ENCODE measurements at places on chromosomes 1 and 21.

- no peak for DNase-seq
Observed at GRCh38 chr1:203136409-203137042, 9.0 kb downstream of the ADORA1 start.

DNA sequence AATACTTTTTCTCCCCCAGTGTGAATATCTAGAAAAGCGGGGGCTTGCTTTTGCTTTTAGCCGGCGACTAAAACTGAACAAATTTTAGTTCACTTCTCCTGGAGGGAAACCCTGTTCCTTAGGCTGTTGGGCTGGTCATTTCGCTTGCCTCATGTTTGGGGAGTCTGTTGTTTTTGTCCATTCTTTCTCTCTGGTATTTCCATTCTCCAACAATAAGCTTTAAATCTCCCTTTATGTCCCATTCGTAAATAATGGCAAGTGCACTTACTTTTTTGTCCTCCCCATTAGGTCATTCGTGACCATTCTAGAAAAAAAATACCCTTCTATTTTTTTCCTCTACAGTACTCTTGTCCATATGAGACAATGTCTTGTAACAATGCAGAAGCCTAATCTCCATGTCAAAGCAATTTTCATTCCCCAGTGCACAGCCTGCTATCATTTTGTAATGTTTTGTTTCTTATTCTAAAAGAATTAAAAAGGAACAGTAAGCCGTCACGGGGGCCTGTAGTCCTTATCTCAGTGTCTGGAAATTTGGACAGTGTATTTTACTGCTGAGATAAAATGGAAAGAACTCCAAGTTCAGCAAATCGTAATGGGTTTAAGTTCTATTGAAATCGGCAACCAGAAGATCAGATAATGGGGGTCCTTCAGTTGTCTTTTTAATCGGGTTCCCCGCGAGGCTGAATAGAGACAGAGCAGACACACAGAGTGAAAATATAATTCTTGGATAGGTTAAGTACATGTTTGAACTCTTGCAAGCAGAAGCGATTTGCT, 21.8 kb downstream of the PROX1 start:
- no peak for DNase-seq

GRCh38 chr21:25759573-25759972, 24.8 kb downstream of the GABPA start:
- DNase-seq: no peak

GRCh38 chr1:5904551-5904950, 87.7 kb downstream of the NPHP4 start:
- DNase-seq: no peak

DNA sequence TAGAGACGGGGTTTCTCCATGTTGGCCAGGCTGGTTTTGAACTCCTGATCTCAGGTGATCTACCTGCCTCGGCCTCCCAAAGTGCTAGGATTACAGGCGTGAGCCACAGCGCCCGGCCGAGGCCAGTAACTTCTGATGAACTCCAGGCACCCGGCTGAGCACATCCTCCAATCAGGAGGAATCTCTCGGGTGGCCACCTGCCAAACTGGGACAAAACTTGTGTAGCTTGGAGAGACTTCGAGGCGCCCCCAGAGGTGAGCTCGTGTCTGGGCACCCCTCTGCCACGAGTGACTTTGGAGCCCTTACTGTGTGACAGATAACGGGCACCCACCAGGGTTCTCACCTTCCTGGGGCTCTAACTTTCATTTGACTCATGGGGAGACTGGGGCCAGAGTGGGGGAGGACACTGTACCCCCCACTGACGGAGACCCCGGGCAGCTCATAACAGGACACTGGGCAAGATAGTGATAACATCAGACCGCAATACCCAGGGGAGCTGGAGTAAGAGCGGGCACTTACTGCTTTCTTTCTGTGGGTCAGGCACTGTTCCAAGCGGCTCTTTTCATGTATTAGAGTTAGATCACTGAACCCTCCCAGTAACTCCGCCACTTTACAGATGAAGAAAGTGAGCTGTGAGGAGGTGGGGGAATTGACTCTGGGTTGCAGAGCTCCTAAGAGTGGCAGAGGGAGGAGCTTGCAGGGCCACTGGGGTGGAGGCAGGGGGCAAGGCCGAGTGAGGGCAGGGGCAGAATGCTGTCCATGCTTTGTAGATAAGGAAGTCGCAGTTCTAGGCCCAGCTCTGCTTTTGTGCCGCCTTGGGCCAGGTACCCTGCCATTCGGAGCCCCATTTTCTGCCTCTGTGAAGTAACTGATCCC, 1.9 kb upstream of the PADI2 start:
- DNase-seq: no peak

DNA sequence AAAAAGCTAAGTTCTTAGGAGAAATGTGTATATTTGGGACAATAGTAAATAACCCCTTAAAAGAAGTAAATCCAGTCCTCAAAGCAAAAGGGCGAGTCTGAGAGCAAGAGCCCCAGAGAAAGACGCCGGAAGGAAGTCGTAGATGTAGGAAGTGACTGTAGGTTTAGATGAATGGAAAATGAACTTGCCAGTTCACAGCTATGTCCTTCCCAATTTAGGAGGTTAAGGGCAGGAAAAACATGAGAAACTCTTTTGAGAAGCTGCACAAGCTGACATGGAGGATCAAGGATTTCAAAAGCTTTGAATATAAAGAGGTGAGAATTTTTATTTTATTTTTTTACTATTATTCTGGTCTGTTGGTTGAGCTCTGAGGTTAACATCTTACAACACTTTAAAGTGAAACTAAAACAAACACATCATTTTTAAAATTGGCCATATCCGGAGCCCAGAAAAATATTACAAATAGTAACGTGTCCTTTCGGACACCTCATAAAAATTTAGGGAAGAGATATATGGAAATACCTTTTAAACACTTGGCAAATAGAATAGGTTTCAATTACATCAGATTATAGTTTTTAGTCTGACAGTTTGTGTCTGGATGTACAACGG, 1178.6 kb downstream of the MRPL39 start:
- DNase-seq: no peak

DNA sequence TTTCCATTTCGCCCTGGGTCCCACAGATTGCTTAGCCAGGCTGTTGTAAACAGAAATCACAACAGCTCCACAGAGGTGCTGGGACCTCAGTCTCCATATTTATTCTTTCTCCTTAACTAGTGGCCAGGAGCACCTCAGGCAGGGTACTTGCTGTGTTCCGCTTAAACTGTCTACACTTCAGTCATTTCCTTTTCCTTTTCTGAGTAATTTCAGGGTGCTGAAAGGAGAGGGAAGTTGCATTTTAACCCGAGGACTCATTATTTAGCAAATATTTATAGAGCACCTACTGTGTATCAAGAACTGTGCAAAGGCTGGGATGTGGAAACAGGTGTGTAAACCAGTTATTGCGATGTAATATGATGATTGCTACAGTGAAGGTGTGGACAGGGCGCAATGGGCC, 41.9 kb downstream of the ACP6 start:
- no peak for DNase-seq

DNA sequence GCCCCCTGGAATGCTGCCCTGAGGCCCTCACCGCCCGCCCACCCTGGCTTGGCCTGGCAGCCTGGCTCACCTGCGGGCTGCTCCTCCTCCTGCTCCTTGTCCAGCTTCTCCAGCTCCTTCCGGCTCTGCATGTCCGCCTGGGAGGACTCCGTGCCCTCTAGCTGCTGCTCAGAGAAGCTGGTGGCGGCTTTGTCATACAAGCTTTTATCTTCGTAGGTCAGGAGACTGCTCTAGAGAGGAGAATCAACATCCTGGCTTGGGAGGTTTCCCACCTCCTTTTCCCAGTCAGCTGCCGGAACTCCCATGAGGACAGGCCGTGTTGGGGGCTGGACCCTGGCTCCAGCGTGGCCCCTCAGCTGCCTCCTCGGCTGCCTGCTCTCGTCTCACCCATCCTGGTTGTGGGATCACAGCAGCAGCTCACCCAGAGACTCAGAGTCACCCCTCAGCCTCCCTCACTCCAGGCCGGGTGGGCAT, 36.6 kb upstream of the TMEM52 start:
- no peak for DNase-seq

Measured in EL (cell line).